ENCODE measurements at places on chromosomes 6 and 20.

- peak; percentile 49 for DNase-seq
Measured at GRCh38 chr6:166258854-166259276, 49.3 kb downstream of the PRR18 start.

DNA sequence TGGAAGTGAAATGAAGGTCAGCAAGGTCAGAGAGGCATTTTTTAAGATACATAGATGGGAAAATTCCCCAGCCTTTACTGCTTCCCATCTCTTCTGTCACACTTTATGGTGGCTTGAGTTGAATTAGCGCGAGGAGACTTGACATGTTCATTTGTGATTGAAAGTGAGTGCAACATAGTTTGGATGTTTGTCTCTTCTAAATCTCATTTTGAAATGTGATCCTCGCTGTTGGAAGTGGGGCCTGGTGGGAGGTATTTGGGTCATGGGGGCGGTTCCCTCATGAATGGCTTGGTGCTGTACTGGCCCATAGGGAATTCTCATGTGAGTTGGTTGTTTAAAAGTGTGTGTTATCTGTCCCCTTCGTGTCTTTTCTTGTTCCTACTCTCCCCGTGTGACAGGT, 237.2 kb downstream of the CDKAL1 start:
- no peak for DNase-seq

GRCh38 chr20:43389839-43390626, 67.7 kb upstream of the SRSF6 start:
- no peak for DNase-seq

DNA sequence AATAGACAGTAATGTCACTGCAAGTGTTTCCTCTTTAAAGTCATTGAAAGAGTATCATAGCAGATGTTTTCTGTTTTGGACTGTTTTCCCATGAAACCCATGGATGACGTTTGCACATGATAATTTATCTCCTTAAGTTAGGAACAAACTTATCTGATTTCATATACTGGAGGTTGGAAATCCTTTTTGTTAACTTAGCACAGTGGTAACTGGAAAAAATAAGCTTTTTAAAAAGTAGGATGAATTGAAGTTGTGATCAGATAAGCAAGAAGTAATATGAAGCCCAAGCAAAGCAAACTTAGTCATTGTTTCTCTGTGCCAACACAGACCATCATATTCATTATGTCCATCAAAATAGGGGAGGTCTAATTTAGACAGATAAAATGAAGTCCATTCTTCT, 61.6 kb downstream of the PLCB4 start:
- no peak for DNase-seq

- no peak for DNase-seq
Measured at GRCh38 chr6:143169440-143169839, 108.8 kb downstream of the AIG1 start.

GRCh38 chr20:51628533-51629398, 86.2 kb upstream of the NFATC2 start:
- DNase-seq: no peak

DNA sequence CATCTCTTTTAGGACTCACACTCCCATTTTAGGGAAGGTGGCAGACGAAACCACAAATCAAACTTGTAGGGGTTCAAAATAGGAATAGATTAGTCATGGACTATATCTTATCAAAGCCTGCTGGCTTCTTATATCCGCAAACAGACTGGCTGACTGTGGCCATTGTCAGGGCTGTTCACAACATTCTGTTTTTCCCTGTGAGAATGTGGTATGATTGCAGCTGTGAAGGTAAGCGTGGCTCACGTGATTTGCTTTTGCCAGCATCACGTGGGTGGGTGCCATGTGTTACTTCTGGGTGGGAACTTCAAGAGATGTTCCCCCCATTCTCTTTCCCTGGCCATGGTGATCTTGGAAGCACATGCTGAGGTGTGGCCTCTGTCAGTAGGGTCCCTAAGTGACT, 5.9 kb downstream of the IP6K3 start:
- no peak for DNase-seq

DNA sequence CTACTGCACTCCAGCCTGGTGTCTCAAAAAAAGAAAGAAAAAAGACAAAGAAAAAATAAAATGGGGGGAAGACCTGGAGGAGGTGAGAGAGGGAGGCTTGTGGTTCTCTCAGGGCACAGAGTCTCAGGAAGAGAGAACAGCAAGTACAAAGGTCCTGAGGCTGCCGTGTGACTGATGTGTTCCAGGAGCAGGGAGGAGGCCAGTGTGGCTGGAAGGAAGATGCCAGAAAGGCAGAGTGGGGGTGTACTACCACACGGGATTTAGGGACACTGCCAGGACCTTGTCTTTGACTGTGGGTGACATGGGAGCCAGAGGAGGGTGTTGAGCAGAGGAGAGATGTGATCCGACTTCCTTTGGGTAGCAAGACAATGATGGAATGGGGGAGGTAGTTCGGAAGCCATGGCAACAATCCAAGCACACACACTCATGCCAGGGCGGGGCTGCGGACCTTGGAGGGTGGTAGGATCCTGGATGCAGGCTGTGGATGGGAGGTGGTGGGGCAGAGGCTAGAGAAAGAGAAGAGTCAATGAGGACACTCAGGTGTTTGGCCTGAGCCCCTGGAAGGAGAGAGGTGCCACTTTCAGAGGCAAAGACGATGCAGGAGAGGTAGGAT, 136.4 kb upstream of the PTPN1 start:
- DNase-seq: no peak

GRCh38 chr20:57241363-57241991, 25.0 kb downstream of the BMP7 start:
- no peak for DNase-seq

Measured in activated CD4-positive, alpha-beta T cell treated with anti-CD3 and anti-CD28 coated beads for 1 hour (primary cell).